ENCODE measurements at places on chromosomes 4 and X.

DNA sequence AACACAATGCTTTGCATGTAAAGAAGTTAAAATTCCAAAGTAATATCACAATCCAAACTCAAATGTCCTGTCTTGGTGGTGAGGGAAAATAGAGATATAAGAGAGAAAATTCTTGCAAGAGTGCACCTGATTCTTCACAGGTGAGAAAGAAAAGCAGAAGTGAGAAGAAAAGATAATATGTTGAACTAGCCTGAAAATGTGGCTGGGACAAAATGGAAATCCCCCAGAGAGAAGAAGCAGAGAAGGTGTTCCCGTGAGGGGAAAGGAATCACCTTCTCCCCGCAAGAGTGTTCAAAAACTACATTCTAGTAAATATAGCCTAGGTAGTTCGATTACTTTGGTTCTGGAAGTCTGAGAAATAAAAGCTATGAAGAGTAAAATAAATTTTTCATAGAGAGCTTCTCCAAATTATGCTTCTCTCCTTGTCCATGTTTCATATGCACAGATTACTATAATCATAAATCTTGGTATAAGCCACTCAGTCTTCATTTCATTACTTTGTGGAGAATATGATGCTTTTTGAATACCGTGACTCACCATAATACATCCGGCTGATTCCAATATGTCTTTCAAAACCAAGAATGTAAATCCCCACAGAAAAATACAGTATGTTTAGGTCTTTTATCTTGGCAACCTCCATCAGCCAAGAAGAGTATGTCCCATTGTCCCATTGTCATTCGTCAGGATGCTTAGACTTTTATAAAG, 63.1 kb downstream of the COX18 start:
- DNase-seq: no peak

DNA sequence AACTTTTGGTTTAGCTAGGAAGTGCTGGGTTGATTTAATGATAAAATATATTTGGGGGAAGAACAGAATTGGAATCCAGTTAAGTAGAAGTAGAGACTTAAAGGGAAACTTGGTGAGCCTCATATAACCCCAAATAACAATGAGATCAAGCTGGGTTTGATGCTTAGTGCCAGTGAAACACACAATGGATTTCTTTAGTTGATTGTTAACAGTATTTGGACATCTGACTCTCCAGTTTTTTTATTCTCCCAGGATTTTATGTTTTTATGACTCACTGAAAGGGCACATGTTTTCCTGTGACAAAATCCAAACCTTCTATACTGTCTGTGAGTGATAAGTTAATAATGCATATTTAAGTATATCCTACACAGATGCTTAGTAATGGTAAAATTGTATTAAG, 2.7 kb upstream of the NEUROG2 start:
- no peak for DNase-seq

GRCh38 chr4:110008540-110008939, 95.9 kb downstream of the EGF start:
- DNase-seq: no peak

- no peak for DNase-seq
Observed at GRCh38 chr4:136992032-136992431, 540.3 kb downstream of the PCDH18 start.

GRCh38 chr4:30258949-30259348, 461.2 kb upstream of the PCDH7 start:
- DNase-seq: no peak

DNA sequence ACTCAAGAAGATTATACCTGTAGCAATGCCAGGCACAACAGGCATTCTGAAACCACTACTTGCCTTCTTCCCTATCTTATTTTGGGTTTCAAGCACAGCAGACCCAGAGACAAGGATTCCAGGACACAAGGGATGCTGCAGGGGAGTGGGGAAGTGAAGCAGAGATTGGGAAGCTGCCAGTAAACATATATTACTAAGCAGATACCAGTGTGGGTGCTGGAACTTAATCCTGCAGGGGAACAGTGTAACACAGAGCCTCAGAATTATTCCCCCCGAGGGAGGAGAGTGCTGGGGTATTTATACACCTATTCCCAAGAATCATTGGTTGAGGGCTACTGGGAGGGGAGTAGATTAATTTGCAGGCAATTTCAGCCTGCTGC, 33.3 kb upstream of the MAML3 start:
- DNase-seq: no peak

- DNase-seq: no peak
Observed at GRCh38 chr4:162610116-162610515, 446.3 kb upstream of the FSTL5 start.

DNA sequence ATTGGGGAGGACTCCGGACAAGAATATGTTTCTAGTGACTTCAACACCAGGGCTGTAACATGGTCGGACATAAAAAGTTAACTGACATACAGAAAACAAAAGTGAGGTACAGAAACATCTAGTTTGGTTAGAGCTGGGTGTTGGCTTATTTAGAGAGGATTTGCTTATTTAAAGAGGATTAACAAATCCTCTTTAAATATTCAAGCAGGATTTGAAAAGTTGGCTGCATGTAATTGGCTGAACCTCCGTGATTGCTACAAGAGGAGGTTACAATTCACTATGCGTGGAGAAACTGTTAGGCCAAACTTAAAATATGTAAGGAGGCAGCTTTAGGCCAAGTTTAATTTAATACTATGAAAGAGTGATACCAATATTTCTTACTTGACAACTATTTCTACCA, 2707.4 kb downstream of the ARAP2 start:
- no peak for DNase-seq

GRCh38 chr4:106418444-106418843, 49.9 kb upstream of the GIMD1 start:
- DNase-seq: no peak

DNA sequence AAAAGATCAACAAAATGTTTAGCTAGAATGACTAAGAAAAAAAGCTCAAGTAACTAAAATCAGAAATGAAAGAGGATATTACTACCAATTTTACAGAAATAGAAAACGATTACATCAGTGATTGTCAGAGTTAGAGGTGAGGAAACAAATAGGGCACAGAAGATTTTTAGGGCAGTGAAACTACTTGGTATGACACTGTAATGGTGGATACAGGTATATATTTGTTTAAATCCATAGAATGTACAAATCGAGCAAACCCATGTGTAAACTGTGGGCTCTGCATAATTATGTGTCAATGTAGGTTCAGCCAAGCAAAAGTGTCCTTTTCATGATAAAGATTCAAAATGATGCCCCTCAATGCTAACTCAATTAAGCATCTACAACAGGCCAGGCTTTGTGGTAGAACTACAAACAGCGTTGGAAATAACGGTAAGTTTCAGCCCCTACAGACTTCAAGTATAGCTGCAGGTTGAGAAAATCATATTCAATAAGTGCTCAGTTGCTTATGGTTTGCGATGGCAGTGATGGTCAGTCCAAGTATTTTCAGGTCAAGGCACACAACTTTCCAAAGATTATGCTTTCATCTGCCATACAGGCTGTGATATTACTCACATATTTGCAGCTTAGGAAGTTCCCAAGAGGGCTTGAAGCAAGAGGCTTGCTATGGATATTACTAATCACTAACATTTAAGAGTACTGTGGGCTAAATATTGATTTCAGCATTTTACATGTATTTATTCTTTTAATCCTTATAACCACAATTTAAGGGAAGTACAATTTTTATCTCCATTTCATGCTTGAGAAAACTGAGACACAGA, 158.6 kb downstream of the TET2 start:
- DNase-seq: no peak

- DNase-seq: no peak
Observed at GRCh38 chrX:11792461-11793421, 34.7 kb downstream of the MSL3 start.

- DNase-seq: no peak
Observed at GRCh38 chr4:41452484-41453225, 85.3 kb upstream of the LIMCH1 start.

DNA sequence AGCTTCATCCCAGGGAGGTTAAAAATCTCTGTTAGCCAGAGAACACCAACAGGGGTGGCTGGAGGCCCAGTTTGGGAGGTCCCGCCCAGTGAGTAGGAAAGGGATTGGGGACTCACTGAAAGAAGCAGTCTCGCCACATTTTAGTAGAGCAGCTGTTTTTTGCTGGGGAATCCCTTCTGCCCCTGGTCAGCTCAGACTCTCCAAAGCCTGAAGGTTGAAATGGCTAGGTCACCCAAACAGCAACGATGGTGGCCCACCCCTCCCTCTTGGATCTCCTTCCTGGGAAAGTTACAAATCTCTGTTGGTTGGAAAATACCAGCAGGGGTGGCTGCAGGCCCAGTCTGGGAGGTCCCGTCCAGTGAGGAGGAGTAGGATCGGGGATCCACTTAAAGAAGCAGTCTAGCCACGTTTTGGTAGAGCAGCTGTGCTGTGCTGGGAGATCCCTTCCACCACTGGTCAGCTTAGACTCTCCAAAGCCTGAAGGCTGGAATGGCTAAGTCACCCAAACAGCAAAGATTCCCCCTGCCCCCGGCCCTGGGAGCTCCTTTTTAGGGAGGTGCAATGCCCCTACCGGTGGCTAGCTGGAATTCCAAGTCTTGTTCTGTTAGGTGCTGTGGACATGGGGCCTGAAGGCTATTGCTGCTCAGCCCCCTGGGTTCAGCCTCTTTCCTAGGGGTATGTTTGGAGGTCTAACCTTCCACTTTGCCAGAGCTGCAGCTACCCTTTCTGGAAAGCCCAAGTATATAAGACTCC, 40.0 kb upstream of the TEX13A start:
- DNase-seq: no peak

DNA sequence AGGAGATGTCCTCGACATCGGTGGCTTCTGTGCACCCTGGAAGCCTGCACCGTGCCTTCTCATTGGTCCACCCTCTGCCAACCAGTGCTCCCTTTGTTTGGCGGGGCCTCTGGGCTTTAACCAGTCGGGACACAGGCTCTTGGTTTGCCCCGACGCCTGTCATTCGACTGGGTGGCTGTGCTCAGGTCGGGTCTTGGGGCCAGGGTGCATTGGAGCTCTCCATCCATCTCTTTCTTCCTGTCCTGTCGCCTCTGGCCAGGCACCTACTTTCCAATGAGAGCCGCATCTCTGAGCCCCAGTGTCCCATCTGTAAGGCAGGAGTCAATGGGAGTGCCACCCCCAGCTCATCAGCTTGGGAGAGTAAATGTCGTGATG, 37.2 kb upstream of the NHSL2 start:
- DNase-seq: no peak

DNA sequence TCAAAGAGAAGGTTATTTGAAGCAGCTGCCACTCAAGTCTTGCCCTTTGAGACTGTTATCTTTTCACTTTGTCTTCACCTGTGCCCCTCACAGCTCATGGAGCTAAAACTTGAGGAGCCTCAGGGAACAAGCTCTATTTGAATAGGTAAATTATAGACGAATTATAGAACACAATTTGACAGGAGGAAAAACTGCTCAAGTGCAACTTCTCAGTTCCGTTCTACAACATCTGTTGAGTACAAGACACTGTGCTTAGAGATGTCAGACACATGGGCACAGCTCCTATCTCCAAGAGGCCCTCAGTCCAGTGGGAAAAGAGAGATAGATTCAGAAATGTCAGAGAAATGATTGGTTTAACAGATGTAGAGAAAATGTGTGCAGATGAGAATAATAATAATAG, 5.1 kb downstream of the PPP1R2C start:
- no peak for DNase-seq

DNA sequence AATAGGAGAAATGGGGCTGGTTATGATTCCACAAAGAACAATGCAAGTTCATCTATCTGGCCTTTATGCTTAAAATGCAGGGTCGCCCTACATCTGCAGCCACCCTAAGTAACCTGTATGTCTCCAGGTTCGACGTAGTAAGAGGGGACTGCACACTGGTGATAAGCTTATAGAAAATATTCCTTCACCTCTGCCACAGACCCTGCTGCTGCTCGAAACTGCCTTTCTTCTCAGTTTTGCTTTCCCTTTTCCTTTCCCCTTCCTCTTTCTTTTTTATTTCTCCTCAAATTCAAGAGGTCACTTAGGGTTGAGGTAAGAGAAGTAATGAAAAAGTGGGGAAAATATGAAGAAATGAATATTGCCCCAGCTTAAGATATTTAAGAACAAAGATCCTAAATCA, 123.5 kb downstream of the DCHS2 start:
- no peak for DNase-seq

- no peak for DNase-seq
Observed at GRCh38 chr4:185204238-185204910, 574 bp upstream of the CFAP97 start.

DNA sequence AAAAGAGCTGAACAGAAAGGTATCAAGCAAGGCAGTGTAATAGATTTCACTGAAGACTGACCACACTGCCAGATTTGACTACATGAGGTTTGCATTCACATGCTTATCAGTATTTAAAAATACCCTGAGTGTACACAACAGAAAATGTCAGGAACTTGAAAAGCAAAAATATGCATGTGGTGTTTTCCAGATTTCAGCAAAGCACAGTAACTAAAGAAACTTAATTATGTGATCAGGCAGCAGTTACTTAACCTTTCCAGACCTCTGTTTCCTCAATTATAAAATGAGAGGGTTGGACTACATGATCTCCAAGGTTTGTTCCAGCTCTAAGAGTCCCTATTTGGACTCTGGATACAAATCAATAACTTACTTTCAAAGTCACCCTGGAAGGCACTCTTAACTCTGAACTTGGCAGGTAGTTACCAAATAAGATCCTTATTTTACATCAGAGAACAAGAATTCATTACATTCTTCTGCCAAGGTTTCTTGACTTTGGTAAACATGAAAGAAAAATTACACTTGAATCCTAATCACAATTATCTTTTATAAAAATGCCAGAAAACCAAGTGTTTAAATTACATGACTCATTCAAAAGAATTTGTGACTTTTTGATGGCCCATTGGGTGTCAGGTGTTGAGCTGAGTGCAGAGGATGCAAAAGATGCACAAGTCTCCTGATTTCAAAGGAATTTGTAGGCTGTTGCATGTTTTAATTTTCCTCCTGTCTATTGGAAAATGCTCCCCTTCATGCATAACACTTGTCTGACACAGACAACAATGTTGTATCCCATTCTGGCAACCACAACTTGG, 241.6 kb downstream of the MGST2 start:
- no peak for DNase-seq

GRCh38 chrX:49284212-49284611, 14.6 kb downstream of the PPP1R3F start:
- no peak for DNase-seq

- DNase-seq: no peak
Observed at GRCh38 chr4:85177679-85178078, 211.2 kb upstream of the WDFY3 start.

DNA sequence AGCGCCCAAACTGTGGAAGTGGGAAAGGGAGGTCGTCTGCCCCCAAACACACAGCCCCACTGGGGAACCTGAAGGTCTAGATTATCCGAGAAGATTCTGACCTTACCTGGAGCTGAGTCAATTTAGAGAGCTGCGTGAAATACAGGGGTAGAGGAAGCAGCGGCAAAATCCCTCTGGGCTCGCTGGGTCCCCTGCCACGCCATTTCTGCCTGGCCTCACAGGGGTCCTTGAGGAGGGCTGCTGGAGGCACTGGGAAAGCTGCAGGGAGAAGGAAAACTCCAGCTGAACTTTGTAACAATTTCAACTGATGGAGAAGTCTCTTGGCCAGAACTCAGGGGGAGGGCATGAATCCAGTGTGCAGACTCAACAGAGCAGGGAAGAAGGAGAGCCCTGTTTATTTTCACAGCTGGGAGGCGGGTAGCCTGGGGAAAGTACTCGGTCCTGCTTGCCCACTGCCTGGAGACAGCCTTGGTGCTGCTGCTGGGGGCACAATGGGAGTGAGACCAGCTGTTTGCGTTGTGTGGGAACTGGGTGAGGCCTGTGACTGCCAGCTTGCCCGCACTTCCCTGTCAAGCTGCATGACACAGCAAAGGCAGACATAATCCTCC, 93.2 kb upstream of the MAPK10 start:
- DNase-seq: no peak

- no peak for DNase-seq
Observed at GRCh38 chr4:76588274-76588673, 153.2 kb downstream of the SHROOM3 start.

Data from cortex of kidney (tissue), 1 donor.